ELR (cell line): ENCODE measurements at places on chromosomes 13 and 19.

GRCh38 chr19:54674021-54674617 is 11.3 kb downstream of the LILRB4 start:
- DNase-seq = peak; percentile 64

DNA sequence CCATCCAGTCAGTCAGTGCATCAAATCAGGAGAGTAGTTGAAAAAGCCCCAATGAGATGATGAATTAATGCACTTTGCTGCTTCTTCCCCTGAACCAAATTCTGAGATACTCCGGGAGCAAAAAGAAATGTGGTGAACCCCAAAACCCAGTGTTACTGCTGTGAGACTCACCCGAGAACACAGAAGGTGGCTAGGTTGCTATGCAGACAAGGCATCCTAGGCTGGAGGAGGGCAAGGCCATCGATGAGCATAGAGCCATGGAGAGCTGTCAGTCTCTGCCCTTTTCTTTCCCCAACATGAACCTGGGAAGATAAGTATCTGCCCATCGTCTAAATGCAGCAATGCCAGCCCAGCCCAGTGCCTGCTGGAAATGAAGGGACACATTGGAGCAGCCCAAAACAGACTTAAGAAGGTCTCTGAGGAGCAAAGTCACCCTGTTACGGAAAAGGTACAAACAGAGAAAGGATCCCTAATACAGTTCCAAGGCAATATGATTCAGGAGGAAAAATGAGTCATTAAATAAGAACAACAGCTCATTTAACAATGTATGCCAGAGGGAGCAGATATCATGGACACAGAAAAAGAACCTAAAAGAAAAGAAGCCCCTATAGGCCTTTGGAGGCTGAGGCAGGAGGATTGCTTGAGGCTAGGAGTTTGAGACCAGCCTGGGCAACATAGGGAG is 272.0 kb downstream of the FOXO1 start:
- DNase-seq = peak; percentile 17

- DNase-seq = peak; percentile 91
These were observed 19.2 kb downstream of the RCN3 start for GRCh38 chr19:49546825-49547565.

DNA sequence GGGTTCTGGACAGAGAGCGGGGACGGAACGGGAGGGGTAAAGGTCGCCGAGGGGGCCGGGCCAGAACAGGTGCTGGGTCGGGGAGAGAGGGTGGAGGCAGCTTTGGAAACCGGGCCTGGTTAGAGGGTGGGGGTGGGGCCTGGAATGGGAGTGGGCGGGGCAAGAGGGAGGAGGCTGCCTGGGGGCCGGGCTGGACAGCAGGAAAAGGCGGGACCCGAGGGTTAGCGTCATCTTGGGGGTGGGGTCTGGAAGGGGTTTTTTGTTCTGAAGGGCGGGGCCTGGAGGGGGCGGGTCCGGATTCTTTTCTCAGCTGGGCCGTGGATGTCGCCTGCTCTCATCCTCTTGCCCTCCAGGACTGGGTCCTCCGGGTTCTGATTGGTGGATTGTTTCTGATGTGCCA is 4.3 kb upstream of the ZNF813 start:
- DNase-seq = peak; percentile 25

DNA sequence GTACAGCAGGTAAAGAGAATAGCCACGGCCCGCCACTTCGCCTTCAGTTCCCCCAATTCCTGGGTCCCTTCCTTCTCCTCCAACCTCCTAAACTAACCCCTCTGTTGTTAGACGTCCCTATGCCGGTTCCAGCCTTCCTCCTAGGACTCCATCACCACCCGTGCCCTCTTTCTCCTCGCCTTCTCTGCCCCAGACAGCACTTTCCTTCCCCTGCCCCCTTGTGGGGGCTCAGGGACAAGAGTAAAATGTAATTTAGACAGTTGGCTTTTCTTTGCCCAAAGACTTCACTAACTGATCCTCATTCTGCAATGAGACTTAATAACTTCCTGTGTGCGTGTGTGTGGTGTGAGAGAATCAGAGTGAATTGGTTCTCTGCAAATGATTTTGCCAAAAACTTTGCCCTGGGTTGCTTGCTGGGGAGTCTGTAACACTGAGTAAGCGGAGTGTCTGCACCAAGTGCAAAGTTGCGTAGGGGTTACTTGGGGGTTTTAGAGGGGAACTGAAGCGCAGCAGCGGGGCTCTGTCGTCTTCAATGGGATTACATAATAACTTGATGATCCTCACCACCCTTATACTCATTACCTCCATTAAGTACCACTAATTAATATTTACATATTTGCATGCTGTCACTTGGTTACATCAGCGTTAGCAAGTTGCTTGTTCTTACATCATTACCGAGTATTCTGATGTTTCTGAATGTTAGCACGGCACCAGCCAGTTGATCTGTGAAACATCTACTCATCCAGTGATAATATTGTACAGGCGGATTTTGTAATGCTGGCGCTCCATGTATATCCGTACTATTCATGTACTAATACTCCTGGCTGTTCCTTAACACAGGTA is 19.9 kb upstream of the SGCG start:
- DNase-seq = peak; percentile 10

DNA sequence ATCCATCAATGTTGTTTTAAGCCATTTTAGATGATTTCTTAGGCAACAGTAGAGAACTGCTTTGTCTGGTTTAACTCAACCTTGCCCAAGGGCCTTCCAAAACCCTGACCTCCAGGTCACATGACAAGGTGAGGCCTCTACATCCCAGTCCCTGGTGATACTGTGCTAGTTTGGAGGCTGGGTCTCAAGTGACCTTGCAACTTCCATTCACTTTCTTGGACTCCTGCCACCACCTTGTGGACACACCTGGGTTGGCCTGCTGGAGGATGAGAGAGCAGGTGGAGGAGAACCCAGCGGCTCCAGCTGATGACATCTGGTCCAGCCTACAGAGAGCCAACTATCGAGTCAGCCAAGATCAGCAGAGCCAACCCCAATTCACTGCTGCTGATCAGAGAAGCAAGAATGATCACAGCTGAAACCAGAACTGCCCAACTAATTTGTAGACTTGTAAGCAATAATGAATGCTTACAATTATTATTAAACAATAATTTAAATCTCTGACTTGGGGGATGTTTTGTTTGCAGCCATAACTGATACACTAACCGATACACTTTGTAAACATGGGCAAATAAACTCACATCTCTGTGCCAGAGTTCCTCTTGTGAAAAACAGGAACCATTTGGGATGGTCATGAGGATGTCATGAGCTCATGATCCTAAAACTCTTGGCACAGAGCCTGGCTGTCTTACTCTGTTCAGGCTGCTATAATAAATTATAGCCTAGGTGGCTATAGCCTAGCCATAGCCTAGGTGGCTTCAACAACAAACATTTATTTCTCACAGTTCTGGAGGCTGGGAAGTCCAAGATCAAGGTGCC is 11.5 kb downstream of the FAM187B start:
- DNase-seq = no peak

DNA sequence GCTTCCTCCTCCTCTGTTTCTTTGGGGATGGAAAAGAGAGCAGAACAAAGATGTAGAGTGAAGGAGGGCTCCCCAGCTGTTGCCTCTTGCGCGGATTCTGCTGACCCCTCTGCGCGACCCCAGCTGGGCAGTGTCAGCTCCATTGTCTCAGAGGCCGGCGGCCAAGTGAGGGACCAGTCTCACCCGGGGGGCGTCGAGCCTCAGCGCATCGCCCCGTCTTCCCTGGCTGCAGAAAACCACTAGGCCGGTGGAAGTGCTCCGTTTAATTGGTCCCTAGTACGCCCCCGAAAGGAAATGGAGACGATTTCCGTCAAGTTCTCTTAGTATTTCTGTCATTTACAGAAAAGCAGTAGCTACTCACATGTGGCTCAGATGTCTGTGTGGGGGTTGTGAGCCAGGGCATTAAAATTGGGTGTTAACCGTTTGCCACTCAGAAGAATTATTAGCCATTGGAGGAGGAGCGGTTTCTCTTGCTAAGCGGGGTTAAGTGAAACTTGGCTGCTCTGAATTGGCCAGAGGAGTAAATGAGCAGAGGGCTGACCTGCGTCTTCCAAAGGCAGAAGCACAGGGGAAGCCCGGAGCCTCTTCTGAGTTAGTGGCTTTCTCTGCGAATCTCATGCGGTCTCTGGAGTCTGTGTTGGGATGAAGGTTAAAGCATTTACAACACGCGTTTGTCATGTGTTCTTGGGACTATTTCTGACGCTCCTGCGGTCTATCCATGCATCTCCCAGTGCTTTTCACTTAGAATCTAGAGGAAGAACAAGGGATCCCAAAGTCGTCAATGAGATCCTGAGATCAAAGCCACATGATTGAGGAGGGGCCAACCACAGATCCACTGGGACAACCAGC is 132.8 kb upstream of the MYO16 start:
- DNase-seq = peak; percentile 9

GRCh38 chr19:40221858-40222619 is 3.9 kb upstream of the TTC9B start:
- DNase-seq = peak; percentile 88

DNA sequence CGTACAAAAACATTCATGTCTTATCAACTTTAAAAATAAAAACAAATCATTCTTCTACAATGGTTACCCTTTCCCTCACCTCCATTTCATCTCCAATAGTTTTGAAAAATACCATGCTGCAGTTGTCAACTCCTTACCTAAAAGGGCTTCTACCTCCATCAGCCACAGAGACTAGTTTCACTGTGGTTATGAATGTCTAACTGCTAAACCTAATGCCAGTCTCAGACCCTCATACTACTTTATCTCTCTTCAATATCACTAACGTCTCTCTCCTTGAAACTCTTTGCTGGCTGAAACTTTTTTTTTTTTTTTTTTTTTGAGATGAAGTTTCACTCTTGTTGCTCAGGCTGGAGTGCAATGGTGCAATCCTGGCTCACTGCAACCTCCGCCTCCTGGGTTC is 27.1 kb downstream of the LNX2 start:
- DNase-seq = no peak

GRCh38 chr19:45526143-45526542 is 18.9 kb downstream of the VASP start:
- peak; percentile 82 for DNase-seq

DNA sequence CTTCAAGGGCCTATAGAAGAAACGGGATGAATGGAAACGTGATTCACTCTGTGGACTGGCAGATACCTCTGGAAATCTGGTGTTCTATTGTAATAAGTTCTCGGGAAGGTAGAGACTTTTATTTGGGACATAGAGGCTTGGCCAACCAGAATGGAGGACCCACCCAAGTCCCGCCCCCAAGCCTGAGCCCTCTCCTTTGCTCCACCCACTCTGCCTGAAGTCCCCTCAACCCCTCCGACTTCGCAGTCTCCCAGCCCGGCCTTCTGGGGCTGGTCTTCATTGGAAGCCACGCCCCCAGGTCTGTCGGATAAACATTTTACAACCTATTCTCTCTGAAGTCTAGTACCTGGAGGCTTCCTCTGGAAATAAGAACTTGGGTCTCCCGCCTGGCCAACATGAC is 16.9 kb downstream of the FBXL12 start:
- no peak for DNase-seq

DNA sequence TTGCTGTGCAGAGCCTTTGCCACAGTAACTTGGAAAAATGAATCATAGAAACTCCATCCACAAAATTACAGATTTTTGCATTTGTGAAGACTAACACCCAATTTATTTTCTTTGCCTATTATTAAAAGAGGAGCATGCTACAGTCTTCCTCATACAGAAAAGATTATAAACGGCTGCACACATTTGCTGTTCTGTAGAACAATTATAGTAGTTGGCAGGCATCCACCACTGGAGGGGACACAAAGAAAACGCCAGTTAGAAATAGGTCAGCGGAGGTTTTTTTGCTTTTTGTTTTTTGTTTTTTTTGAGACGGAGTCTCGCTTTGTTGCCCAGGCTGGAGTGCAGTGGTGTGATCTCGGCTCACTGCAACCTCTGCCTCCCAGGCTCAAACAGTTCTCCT is 51.6 kb downstream of the SACS start:
- no peak for DNase-seq

- DNase-seq = no peak
These were observed 38.6 kb upstream of the CD33 start for GRCh38 chr19:51186323-51186722.

DNA sequence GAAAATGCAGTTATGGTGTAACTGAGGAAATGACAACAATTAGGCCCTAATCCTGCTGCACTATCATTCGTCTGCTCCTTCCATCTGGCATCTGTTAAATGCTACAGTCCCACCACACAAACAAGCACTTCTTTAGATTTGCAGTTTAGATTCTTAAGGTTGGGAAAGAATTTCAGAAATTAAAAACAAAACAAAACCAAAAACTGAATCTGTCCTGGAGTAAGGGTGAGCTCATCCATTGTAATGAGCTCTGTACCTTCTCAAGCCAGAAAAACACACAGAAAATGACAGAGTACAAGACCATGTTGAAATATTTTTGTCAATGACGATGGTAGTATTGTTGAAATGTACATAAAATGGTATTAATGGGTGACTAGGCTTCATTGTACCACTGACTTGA is 28.3 kb downstream of the SMAD9 start:
- no peak for DNase-seq

- peak; percentile 91 for DNase-seq
These were observed 308.3 kb downstream of the KCNRG start for GRCh38 chr13:50323440-50324065.

DNA sequence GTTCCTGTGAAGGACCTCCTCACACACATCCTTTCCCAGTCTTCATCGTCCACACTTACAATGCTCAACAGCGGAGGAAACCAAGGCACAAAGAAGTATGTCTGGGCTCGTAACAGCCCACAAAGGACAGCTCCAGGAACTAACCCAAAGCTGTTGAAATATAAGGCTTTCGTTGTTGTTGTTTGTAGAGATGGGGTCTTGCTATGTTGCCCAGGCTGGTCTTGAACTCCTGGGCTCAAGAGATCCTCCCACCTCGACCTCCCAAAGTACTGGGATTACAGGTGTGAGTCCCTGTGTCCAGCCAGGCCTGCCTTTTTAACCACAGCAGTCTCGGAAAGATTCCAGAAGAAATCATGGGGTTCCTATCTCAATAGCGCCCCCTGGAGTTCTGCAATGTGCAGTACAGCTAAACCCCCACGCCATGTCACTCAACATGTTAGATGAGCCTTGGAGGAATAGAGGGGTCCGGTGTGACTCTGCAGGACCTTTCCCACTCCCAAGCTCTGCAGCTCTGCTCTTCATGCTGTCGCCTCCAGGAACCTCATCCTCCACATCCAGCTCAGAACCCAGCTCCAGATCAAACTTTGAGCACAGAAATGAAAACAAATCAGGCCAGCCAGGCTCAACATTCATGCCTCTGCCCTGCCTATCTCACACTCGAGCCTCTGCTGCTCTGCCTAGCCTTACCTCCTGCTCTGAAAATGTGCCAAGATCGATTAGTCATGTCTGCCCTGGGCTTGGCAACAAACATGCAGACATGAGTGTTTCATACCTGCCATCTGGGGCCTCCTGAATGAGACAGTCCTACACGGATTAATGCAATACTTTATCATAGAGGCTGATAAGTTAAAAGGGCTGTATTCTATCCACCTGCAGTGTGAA is 7.5 kb downstream of the PLA2G4C start:
- DNase-seq = peak; percentile 71

GRCh38 chr13:24659239-24659638 is 21.0 kb upstream of the ATP12A start:
- no peak for DNase-seq
